ENCODE measurements at places on chromosomes 1 and 21. TPM values are rescaled to one million over a fixed set of nuclear protein-coding genes. Genes with fewer than 3 reads are reported as not detected.

DNA sequence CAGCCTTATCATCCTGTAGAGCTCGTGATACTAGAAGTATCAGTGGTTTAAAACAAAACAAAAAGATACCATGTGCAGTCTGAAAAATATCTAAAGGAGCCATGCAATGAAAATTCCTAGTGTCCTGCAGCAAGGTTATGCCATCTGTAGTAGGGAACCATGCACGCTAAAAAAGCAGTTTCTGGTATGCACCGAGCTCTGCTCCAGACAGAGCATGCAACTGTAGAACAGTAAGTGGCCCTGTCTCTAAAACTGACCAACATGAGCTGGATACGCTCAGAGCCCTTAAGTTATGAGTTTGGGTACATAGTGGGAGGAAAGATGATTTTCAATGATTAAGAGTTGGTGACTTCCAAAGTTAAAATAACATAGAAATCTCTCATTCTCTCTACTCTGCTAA, 159.3 kb upstream of the ADAMTS5 start:
- no peak for DNase-seq

Gene TNFRSF9
- total RNA-seq, result 3.4 TPM

Gene ZBTB8B
- total RNA-seq, result 0.12 TPM

Gene TMEM269
- total RNA-seq, result 0.07 TPM

- no peak for DNase-seq
Measured at GRCh38 chr1:8276173-8276914, 41.6 kb upstream of the SLC45A1 start.

DNA sequence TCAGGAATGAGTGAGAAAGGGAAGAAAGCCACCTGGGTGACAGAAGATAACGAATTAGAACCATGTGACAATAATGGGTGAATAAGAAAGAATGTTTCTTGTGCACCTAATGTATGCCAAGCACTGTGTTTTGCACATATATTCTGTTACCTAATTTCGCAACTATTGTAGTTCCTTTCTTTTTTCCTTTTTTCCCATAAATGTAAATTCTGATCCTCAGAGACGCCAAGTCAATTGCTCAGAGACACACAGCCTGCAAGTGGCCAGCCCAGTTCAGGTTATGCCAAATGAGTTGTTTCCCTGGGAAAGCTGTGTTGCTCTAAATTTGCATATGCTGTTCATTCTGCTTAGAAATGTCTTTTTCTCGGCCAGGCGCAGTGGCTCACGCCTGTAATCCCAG, 1.7 kb upstream of the RSPO1 start:
- no peak for DNase-seq

DNA sequence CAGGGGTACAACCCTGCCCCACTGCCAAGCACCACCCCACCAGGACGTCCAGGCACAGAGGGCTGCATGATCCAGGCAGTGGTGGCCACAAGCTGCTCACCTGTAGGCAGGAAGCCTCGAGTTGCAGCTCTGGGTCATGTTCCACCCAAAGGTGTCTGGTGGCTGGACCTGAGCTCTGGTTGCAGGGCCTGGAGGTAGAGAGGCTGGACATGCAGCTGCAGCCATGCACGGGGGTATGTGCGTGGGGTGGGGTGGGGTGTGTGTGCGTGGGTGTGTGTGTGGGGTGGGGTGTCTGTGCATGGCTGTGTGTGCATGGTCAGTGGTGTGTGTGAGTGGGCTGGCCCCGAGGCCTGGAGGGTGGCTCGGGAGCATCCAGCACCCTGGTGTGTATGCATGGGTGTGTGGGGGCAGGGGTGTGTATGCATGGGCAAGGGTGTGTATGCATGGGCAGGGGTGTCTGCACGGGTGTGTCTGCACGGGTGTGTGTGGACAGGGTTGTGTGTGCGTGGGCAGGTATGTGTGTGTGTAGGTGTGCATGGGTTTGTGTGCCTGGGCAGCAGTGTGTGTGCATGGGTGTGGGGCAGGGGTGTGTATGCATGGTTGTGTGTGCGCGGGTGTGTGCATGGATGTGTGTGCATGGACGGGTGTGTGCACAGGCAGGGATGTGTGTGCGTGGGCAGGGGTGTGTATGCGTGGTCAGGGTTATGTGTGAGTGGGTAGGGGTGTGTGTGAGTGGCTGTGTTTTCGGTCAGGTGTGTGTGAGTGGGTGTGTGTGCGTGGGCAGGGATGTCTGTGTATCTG, 15.6 kb downstream of the ARHGEF16 start:
- DNase-seq, result no peak

Gene SIPA1L2
- 14.9 TPM for total RNA-seq

DNA sequence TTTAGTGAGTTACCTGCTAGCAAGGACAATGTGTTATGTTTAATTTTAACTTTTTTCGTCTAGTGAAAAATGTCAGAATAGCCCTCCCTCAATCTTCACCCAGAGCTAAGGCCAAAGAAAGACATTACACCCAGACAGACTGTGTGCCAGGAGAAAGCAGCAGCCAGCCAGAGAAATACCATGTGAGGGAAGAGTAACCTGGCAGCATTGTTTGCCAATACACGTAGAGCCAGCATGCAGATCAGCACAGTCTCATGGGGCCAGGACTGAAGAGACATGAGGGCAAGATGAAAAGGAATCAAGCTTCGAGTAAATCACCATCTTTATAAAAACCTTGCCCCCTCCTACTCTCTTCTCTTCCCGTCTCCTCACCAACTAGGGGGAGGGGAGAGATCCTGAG, 88.5 kb upstream of the ADAR start:
- DNase-seq, result no peak

DNA sequence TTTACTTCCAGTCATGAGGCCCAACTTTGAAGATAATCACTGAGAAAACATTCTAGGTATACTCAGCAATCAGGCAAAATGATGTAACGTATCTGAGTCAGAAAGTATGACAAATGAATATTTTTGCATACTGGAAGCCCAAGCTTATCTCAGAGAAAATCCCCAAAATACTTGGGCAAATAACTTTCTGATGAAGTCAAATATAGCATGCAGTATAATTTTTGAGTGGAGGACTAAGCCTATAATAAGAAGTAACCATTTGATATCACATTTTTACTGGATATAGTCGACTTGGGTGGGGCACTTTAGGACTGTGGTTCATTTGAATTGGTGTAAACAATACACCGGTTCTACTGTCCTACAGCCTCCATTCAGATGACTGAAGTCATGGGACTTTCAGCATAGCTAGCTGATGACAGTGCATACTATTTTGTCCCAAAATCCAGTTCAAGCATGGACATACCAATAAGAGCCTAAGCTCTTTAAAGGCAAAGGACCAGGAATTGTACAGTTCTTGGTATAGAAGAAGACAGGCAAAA, 2.3 kb upstream of the GADD45A start:
- peak; percentile 96 for DNase-seq

- peak; percentile 55 for DNase-seq
Measured at GRCh38 chr21:45001134-45002095, 61.6 kb downstream of the SLX9 start.

GRCh38 chr1:61518670-61519400, 206.1 kb downstream of the TM2D1 start:
- no peak for DNase-seq

Gene FAM72D
- total RNA-seq, result 1.00 TPM

Gene IL19
- not detected for total RNA-seq

- peak; percentile 37 for DNase-seq
Measured at GRCh38 chr1:205335692-205336091, 14.1 kb upstream of the NUAK2 start.

GRCh38 chr1:16644193-16644481, 22.6 kb downstream of the RNU1-3 start:
- no peak for DNase-seq

- peak; percentile 76 for DNase-seq
Measured at GRCh38 chr1:31788825-31789256, 24.7 kb upstream of the ADGRB2 start.

GRCh38 chr1:245645894-245646293, 491.1 kb downstream of the KIF26B start:
- no peak for DNase-seq

Gene TSPAN2
- total RNA-seq, result 32.8 TPM

DNA sequence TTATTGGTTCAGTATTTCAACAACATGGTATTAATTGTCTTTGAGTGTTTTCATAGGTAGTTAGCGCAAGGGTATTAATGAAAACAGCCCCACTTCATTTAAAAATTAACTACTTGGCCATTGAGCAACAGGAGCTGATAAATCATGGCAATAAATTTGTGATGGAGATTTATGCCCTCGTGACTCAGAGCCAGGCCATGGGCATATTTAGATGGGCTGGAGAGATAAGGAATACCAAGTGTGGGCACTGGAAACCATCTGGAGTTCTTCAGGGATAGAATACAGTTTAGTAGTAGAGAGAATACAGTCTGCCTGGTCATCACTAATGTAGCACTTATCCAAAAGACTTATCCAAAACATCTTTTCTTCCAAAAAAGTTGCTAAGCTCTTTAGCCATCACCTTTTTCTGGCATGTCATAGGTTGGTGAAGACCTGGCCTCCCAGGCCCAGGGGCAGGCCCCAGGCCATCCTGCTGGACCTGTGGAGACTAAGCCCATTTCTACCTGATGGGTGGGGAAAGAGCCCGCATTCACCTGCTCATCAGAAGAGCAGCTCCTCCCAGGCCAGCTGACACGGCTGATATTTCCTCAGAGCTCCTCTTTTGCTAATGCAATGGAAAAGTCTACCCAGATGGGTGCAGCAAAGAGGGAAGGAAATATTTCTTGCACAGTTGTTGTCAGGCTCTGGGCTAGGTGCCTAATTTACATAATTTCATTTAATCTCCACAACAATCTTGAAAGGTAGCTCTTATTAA, 238.0 kb downstream of the TM2D1 start:
- DNase-seq, result no peak

- peak; percentile 61 for DNase-seq
Measured at GRCh38 chr1:56068908-56069307, 510.5 kb downstream of the PLPP3 start.

Gene SYT11
- total RNA-seq, result 22.3 TPM

Gene DMRTA2
- not detected for total RNA-seq

Gene AKT3
- 64.5 TPM for total RNA-seq

DNA sequence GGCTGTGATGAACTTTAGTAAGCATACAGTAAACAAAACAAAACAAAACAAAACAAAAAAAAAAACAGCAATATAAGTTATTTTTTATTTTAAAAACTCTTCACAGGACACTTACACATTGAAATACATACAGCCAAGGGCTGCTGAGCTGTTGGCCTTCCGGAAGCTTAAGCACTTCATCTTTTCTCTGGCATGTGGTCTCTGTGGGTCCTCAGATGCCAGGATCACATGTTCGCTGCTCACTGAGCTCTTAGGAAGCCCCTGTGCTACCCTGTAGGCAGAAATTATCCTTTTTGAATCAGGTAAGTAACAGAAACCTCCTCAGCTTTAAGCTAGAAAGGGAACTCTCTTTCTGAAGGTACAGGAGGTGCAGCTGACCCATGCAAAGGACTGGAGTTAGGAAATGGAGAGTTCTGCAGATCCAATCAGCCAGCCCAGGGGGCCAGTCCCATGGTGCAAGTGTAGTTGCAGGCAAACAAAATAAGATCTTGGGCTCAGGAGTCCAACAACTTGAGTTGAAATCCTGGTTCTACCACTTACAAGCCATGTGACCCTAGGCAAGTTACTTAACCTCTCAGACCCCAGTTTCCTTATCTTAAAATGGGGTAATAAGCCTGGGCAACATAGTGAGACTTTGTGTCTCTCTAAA, 22.4 kb upstream of the MED18 start:
- DNase-seq, result no peak

Gene PFKFB2
- 6.2 TPM for total RNA-seq

- DNase-seq, result no peak
Measured at GRCh38 chr1:157944663-157945280, 48.7 kb upstream of the KIRREL1 start.

Gene NEXN
- total RNA-seq, result 37.5 TPM

Gene S100A4
- 69.3 TPM for total RNA-seq

DNA sequence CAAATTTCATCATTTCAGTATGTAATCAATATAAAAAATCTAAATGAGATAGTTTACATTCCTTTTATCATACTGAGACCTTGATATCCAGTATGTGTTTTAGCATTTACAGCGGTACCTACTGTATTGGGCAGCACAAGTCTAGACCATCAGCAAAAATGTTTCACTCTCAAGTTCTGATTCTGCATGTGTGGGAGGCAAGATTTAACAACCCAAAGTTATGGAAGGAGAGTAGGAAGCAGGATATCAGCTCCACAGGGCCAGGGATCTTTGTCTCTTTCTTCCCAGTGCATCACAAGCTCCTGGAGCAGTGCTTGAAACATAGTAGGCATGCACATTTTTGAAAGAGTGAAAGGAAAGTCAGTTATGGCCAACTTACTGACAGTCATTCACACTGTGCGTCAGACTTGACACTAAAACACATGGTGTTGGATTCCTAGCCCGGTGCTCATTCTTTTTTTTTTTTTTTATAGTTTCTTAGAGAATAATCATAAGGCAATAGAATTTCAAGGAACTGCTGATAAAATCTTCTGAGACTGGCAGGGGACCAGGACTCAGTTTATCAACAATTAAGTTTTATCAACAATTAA, 6.1 kb downstream of the TENT5C start:
- peak; percentile 57 for DNase-seq

- peak; percentile 63 for DNase-seq
Measured at GRCh38 chr1:111538343-111539025, 35.1 kb upstream of the ADORA3 start.

GRCh38 chr1:38344716-38345115, 298.1 kb upstream of the POU3F1 start:
- DNase-seq, result no peak

Gene CLCA1
- not detected for total RNA-seq

DNA sequence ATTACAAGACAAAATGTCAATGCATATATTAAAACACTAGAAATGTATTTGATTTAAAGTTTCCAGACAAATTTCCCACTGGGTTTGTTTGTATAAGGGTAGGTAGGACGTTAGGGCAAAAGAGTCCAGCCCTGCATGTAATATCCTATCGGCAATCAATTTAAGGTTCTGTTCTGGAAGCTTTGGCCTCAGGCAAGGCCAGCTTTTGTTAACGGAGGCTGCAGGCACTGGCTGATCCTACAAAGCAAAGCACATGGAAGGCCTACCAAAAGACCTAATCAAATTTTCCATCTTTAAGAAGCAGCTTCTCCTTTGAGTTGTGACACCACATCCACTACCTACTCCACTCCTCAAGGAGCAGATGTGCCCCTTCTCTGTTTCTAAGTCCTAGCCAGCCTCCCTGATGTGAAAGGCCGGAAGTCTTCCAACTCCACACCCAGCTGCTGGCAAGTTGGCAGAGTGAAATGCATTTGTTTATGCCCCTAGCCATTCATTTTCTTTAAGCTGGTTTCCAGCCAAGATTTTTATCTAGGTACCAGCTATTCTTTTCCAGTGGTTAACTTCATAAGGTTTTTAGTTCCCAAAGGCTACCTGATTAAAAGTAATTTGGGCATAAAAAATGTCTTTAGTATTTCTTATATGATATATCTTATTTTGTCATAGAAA, 452.6 kb downstream of the PTBP2 start:
- DNase-seq, result no peak

GRCh38 chr1:60906039-60906438, 176.3 kb upstream of the NFIA start:
- DNase-seq, result no peak
